Activated naive CD4-positive, alpha-beta T cell treated with anti-CD3 and anti-CD28 coated beads, Interleukin-2, amount 50 U/mL, for 72 hours (primary cell): ENCODE measurements at places on chromosomes 5 and 9. TPM values are rescaled to one million over a fixed set of nuclear protein-coding genes. Genes with fewer than 3 reads are reported as not detected.

The DNAJC21 gene
- total RNA-seq = 56.6 TPM

The PIP5K1B gene
- 0.55 TPM for total RNA-seq

The MCTP1 gene
- 0.87 TPM for total RNA-seq

The GRXCR2 gene
- total RNA-seq = not detected

The FSTL4 gene
- total RNA-seq = not detected

The LVRN gene
- 0.31 TPM for total RNA-seq

The SHC3 gene
- 0.02 TPM for total RNA-seq

The C5orf52 gene
- total RNA-seq = not detected

The ANKRD18B gene
- total RNA-seq = 0.48 TPM

The HCN1 gene
- total RNA-seq = not detected
